ENCODE measurements at places on chromosomes 2 and 18.

GRCh38 chr2:127675331-127676261, at the start of gene LIMS2:
Gene LIMS2 (minus strand): TSS chr2:127675530. CDS start chr2:127675024, 506 bp downstream.
- DNase-seq = no peak

- no peak for DNase-seq
Observed at GRCh38 chr2:82023710-82024109, 1719.2 kb upstream of the LRRTM1 start.

GRCh38 chr18:45958027-45958426, 9.1 kb downstream of the EPG5 start:
- no peak for DNase-seq

DNA sequence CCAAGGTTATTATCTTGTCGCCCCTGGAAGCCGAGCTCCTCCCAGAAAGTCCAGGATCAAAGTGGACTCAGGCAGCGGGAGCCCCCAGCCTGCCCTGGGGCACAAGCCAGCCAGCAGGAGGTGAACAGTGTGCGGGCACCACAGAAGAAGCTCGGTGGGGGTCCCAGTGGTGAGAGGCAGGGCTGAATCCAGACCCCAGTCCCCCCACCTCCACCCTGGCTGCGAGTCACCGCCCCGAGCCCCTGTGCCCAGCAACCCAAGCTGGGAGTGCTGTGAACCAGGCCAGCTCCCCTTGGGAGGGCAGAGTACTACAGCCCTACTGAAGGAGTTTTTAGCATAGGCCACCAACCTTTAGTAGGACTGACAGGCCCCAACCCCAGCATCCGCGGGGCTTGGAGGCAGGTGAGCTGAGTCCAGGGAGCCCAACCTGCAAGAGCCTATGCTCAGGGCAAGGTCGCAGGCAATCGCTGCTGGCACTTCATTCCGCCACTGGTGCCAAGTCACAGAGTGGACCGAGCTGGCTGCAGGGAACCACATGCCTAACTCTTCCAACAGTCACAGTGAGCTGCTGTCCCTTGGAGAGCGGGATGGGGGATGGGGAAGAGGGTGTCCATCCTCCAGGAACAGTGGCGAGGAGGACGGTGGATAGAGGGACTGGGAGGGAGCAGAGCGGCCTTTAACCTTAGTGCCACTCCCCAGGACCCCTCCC, 3.0 kb downstream of the PIEZO2 start:
- no peak for DNase-seq

DNA sequence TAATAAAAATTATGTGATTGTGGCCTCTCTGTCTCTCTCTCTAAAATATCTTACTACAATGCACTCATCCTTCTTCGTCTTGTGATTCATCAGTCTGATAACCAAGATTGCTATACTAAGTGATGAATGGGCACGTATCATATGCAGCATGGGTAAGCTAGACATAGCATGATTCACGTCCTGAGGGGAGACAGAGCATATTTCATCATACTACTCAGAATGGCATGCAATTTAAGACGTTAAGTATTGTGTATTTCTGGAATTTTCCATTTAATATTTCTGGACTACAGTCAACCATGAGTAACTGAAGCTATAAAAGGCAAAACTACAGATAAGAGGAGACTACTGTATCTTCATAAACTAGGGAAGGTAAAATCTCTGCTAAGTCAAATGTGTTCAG, 97.0 kb upstream of the CD226 start:
- no peak for DNase-seq

DNA sequence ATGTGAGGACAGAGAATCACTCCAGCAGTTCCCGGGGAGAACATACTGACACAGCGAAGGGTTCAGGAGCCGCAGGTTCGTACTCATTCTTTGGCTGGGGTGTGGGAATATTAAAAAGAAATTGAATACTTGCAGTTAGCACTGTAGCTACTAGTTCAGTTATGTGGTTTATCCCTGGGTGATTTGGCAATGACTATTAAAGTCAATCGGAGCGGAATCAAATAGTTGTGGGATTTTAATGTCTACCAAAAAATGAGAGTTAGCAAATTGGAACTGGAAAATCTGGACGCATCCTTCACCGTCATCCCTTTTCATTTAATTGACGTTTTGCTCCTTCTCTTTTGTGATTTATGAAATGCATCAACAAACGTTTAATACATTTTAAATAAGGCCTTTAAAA, 50.8 kb downstream of the GBX2 start:
- no peak for DNase-seq

DNA sequence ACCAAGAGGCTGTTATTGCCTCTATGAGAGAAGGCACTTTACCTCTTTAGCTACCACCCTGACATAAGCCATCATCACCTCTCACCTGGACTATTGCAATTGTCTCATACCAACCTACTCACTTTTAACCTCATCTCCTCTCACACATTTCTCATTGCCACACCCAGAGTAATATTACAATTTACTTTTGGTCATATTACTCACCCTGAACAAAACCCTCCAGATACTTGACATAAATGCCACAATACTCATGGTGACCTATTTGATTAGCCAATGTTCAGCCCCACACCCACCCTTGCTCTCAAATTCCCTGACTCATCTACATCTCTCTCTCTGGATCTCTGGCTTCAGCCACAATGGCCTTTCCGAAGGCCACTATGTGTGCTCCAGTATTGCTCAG, 90.9 kb upstream of the CDH7 start:
- DNase-seq = no peak

DNA sequence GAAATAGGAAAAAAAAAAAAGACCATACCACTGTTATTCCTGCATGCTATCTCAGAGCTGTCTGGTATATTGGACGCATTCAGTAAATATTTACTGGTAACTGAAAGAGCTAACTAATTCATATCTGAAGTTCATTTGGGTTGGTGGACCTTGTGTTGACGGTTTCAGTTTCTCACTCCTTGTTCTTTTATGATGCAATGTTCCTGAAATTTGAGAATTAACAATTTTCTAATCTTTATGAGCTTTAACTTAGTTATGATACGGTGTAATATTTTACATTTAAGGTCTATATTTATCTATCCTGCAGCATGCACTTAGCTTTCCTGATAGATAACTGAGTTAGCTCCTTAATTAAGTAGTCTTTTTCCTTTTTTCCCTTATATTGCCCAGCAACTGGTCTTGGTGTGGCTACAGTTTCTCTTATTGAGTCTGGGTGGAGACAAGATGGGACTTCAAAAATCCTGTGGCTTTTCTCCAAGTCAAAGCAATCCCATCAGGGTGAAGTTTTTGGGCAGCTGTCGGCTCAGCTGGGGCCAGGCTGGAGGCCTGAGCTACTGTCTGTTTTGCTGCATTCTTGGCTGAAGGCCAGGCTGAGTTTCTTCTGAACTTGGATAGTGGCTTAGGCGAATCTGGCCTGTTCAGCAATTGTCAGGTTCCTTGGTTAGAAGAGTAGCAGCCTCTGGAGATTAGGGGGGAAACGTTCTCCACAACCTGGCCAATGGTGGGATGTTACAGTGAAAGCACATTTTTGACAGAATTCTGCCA, 78.4 kb upstream of the MEX3C start:
- no peak for DNase-seq

GRCh38 chr2:165969227-165969626, 15.7 kb upstream of the TTC21B start:
- no peak for DNase-seq

- no peak for DNase-seq
Observed at GRCh38 chr18:80232710-80233109, 14.6 kb downstream of the PARD6G start.

DNA sequence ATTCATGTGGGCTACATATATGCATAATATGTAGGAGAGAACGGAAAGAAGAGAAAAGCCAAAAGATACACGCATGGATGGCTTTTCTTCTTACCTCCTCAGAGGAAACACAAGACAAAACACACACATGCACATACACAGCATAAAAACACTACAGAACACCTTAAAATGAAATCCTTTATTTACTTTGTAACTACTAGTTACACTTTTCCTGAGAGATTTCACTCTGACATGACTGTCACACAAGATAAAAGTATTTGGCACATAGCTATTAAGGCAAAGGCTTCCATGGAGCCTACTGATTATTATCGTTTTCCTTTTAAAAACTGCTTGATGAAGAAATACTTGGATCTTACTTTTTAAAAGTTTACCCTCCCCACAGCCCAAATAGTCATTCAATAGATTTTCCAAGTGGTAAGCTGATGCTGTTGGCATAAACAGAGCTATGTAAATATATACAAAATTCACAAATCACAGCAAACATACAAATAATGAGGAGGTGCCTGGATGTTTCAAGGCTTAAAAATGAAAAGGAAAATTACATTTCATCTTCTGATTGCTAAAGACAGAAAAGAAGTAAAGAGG, 8.6 kb downstream of the ZEB2 start:
- no peak for DNase-seq

DNA sequence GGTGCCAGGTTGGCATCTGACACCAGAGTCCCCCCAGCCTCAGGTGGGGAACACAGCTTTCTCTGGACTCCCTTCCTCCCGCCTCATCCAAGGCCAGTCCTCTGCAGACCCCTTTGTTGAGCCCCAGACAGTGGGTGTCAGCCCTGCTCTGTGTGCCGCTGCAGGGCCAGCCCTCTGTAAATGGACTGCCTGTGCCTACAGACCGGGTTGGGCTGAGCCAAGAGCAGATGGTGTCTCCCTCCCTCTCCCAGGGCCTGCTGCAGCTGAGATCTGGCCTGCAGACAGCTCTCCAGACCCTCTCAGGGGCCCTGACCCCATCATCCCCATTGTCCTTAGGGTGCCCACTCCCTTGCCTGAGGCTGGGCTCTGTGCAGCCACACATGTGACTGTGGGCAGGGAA, 160.8 kb downstream of the KLHL29 start:
- DNase-seq = no peak

DNA sequence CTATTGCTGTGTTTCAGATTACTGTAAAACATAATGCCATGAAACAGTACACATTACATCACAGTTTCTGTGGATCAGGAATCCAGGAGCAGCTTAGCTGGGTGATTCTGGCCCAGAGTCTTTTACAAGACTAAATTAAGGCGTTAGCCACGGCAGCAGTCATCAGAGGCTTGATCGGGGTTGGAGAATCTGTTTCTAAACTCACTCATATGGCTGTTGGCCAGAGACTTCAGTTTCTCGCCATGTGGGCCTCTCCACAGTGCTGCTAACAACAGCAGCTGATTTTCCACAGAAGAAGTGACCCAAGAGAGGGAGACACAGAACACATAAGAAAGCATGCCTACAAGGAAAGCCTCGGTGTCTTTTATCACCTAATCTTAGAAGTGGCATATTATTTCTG, 89.2 kb upstream of the MYO3B start:
- no peak for DNase-seq

DNA sequence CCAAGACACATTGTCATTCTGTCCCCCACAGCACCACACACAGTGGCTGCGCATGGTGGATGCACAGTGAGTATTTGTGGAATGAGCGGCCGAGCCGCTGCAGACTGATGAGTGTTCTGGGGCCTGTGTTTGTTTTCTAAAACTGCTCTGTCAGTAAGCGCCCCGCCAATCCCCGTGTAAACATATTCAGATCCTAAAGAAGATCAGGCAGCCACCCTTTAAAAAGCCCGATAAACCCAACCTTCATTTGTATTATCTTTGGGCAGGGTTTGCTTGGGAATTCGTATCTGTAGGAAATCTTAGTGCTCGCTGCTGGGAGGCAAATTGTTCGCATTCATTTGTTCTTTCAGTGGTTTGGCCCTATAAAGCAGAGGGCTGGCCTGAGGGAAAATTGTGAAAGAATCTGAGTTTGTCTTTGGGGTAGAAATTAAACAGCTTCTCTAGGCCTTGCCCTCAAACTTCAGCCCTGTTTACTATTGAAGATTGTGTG, 68.6 kb downstream of the TGOLN2 start:
- no peak for DNase-seq

Data from stimulated activated naive B cell treated with anti-CD40 and anti-IgM and Interleukin-4, amounts not matched to agents 10 μg/mL and 1 μg/mL and 100 μg/mL, for 72 hours (primary cell).